HTR-8/SVneo (cell line): ENCODE measurements at places on chromosomes 16 and 17.

GRCh38 chr17:69222707-69223258 lies 5.8 kb downstream of the ABCA10 start:
- no peak for DNase-seq

- DNase-seq = no peak
Observed at GRCh38 chr17:30351735-30352134, 17.9 kb upstream of the TMIGD1 start.

- peak; percentile 65 for DNase-seq
Observed at GRCh38 chr17:4950075-4950745, 709 bp upstream of the ENO3 start.

- DNase-seq = no peak
Observed at GRCh38 chr17:72991651-72992050, 100.8 kb downstream of the SLC39A11 start.

DNA sequence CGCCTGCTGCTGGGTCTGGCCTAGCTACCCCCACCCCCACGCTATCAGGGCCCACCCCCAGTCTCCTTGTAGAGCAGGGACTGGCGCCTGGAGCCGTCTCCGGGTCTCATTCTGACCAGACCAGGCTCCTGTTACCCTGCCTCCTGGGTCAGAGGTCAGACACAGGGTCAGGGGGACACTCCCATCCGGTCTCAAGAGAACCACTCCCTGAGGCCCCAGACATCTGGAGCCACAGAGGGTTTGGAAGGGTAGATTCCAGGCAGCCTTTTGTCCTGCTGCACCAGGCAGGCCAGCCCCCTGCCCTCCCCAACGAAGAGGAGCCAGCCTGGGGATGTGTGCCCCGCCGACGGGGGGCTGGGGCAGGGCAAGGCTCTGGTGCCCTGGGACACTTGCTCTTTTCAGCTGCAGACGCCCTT lies 944 bp upstream of the WFIKKN1 start:
- DNase-seq = no peak

DNA sequence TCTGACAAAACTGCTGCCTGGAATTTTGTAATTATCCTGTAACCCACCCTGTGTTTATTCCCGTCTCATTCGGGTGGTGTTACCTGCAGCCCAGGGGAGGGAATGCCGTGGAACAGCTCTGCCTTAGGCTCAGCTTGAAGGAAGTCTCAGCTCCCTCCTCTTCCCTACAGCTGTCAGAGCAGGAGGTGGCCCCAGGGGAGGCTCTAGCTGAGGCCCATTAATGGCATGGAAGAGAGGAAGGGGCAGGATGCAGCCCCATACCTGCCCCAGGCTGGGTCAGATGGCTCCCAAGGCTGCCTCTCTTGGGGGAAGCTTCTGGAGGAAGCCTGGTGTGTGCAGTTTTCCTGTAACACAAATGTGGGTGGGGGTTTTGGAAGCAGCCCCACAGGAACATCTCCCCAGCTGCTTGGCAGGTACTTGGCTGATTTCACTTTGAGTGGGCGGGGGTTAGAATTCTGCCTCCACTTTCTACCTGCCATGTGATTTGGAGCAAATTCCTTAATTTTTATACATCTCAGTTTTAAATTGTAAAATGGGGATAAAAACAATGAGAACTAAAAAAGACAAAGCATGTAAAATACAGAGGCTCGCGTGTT lies 103.9 kb downstream of the MGAT5B start:
- DNase-seq = no peak
